ENCODE measurements at places on chromosomes 5 and 9. TPM values are rescaled to one million over a fixed set of nuclear protein-coding genes. Genes with fewer than 3 reads are reported as not detected.

Gene ASPN
- total RNA-seq, result not detected

Gene ZNF879
- 7.2 TPM for total RNA-seq

Gene RNF183
- not detected for total RNA-seq

Gene EEIG1
- total RNA-seq, result 405 TPM

Gene SLC6A19
- not detected for total RNA-seq

Gene FABP6
- not detected for total RNA-seq

Gene TMEM174
- total RNA-seq, result not detected

Gene PCDHA9
- total RNA-seq, result not detected

Gene ZBTB34
- 7.7 TPM for total RNA-seq

Gene LCN6
- not detected for total RNA-seq

Gene ZFP37
- total RNA-seq, result 0.98 TPM

Gene SLCO6A1
- total RNA-seq, result not detected

Gene MARCHF3
- total RNA-seq, result 2.6 TPM

Gene PFN3
- total RNA-seq, result not detected

Gene BASP1
- 0.35 TPM for total RNA-seq

Gene AGPAT2
- 17.8 TPM for total RNA-seq

Gene WDR31
- total RNA-seq, result 0.91 TPM

Gene LHX3
- total RNA-seq, result not detected

Gene NTNG2
- total RNA-seq, result 2.2 TPM

Gene SNCB
- not detected for total RNA-seq

Gene QRFP
- total RNA-seq, result not detected
